AG08396 (cell line): ENCODE measurements at places on chromosomes 4 and X.

DNA sequence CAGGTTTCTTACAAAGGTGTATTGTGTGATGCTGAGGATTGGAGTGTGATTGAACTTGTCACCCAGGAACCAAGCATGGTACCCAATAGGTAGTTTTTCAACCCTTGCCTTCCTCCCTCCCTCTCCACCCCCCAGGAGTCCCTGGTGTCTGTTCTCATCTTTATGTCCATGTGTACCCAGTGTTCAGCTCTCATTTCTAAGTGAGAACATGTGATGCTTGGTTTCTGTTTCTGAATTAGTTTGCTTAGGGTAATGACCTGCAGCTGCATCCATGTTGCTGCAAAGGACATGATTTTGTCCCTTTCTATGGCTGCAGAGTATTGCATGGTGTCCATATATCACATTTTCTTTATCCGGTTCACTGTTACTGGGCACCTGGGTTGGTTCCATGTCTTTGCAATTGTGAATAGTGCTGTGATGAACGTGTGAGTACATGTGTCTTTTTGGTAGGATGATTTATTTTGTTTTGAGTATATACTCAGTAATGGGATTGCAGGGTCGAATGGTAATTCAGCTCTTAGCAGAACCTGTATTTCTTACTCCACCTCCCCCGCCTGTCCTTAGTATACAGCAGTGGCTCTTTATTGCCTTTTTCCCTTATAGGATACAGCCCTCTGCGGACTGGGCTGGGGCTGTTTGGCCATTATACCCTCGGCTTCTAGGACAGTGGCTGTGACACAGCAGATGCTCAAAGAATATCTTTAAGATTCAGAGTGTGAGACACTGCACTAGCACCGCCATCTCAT lies 145.4 kb downstream of the PTTG2 start:
- no peak for DNase-seq

DNA sequence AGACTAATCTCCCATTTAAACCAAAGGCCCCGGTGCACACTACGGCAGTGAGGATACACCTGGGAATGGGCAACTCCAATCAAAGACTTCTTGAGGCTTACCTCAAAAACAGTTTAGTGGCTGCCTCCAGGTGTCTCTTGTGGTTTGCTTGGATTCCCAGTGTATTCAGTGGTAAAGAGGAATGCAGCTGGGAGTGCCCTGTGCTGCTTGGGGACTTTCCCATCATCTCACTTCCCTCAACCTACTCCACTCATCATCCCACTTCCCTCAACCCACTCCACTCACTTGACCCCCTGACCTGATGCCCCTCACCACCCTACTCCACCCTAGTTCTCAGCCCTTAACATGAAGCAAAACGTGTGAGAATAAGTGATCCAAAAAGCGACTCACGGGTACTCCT lies 177.3 kb upstream of the ETNPPL start:
- DNase-seq = no peak

DNA sequence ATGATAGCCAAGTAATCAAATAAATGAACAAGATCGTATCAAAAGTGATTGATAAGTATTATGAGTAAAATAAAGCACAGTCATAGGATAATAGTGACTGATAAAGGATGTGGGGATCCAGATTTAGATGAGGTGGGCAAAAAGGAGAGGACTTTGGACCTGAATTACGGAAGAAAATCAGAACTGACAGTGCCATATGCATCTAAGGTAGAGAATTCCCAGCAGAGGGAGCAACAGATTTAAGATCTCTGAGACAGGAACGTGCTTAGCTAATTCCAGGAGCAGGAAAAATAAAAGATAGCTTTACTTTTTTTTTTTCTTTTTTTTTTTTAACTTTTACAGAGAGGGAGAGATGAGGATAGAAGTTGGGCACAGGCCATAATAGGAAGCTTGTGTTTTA lies 189.9 kb downstream of the NWD2 start:
- DNase-seq = no peak

DNA sequence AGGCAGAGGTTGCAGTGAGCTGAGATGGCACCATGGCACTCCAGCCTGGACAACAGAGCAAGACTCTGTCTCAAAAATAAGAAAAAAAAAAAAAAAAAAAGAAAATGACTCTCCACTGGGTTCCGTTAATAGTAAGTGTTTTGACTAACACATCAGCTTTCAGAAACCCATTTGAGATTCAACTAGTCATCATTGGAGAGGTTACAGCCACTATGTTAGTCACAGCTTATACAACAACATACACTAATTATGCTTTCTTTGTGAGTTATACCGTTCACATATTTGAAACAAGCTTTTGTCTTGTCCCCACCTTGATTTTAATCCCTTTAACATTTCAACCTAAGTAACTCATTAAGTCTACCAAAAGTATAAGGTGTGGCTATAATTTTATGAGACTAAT lies 48.2 kb downstream of the HADH start:
- DNase-seq = no peak

GRCh38 chr4:175017751-175018150 lies 99.6 kb downstream of the ADAM29 start:
- DNase-seq = no peak

GRCh38 chrX:133639726-133640125 lies 224.4 kb upstream of the GPC4 start:
- no peak for DNase-seq

DNA sequence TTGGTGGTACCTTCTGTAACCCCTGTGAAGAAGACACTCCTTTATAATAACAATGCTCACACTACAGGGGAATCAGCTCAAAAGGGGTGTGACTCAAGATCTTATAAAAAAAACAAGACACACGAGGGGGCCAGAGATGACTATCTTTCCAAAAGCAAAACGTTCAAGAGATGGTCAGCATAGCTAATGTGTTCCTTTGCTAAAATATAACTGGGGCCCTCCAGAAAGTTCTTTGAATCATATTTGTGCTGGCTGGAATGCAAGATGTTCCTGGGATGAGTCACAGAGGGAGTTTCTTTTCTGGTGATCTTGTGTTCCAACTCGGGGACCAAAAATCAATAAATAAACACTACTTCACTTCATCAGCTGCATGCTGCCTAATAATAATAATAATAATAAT lies 46.5 kb downstream of the RAI2 start:
- peak; percentile 22 for DNase-seq

- peak; percentile 69 for DNase-seq
Measured at GRCh38 chr4:183284965-183285364, 35.1 kb downstream of the CLDN22 start.

GRCh38 chr4:184444215-184444952 lies 30.0 kb downstream of the IRF2 start:
- DNase-seq = no peak

- no peak for DNase-seq
Measured at GRCh38 chr4:34043131-34043530, 2201.2 kb downstream of the ARAP2 start.

GRCh38 chr4:108840426-108840975 lies 77.6 kb upstream of the ETNPPL start:
- no peak for DNase-seq

DNA sequence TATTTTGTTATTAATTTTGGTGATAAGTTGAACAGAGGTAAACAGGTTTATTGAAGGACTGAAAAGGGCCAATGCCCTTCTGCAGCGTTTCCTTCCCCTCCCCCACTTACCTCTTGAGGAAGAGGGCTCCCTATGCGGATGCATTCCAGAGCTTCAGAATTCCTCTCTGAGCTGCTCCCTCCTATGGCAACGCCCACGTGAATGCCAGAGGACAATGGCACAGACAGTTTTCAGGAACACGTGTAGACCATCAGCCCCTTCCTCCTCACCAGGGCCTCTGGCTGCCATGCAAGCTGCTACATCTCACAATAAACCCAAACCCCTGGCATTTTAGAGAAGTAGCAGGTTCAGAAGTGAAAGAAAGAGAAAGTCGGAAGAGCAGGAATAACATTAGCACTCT lies 127.9 kb downstream of the CHRDL1 start:
- no peak for DNase-seq

DNA sequence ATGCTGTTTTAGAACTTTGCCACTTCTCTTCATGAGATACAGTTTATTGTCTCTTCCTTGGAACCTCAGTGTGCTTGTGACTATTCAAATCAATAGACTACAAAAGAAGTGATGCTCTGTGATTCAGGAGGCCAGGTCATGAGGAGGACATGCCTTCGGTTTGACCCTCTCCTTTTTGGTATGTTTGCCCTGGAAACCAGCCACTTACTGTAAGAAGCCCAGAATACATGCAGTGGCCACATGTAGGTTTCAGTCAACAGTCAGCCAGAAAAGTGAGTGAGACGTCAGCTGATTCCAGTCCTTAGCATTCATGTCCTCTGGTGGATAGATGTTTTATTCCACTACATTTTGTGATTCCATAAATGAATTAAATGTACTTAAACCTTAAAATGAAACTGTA lies 328.7 kb downstream of the PCDH18 start:
- DNase-seq = peak; percentile 21

- no peak for DNase-seq
Measured at GRCh38 chrX:40877887-40878286, 142.5 kb upstream of the MED14 start.

- DNase-seq = no peak
Measured at GRCh38 chr4:182869697-182870096, 47.5 kb downstream of the DCTD start.

DNA sequence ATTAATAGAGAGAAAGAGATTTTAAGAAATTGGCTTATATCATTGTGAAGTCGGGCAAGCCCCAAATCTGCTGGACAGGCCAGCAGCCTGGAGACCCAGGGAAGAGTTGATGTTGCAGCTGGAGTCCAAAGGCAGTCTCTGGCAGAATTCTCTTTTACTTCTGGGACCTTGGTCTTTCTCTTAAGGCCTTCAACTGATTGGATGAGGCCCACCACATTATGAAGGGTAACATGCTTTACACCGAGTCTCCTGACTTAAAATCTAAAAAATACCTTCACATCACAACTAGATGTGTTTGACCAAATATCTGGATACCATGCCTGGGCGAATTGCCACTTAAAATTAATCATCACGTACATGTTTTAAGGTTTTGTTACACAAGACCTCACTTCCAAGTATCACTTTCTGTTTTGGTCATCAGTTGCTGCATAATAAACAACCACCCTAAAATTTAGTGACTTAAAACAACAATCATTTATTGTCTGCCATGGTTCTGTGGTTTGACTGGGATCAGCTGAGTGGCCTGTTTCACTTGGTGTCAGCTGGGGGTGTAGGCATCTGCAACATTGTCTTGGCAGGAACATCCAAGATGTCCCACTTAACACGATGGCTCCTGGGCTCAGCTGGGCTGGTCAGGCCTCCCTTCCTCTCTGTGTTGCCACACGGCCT lies 3.4 kb downstream of the CD38 start:
- no peak for DNase-seq

DNA sequence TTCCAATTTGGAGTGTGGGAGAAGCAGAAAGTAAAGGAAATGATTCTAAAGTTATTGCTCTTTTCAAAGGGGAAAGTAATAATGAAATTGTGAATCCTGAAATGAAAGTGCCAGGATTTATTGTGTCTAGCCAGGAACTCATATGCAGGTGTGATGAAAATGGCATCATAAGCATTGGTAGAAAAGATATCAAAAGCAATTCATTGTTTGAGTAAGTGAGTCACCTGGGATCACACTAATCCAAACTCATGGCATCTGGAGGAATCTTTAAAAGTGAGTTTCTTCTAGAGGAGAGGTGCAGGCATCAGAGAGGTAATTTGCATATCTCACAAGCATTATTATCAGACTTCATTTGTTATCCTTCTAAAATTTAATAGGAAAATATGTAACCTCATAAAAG lies 84.7 kb downstream of the LARP7 start:
- DNase-seq = no peak

GRCh38 chr4:138035781-138036258 lies 206.3 kb downstream of the SLC7A11 start:
- DNase-seq = peak; percentile 65

DNA sequence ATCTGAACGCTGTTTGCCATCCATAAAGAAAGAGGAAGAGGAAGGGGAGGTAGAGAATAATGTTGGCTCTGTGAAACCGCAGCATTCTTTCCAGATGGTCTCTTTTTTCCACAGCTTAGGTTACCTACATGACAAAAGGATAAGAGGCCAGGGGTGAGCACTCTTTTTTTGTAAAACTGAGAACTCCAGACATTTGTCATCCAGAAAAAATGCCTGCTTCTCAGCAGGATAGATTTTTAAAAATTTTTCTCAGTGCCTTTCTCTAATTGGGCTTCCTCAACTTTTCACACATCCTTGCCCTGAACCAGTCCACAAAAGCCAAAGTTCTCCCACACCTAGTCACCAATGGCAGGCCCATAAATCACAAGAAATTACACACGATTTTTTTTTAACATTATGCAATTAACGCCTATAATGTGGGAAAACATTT lies 158.1 kb upstream of the TENM3 start:
- DNase-seq = no peak

DNA sequence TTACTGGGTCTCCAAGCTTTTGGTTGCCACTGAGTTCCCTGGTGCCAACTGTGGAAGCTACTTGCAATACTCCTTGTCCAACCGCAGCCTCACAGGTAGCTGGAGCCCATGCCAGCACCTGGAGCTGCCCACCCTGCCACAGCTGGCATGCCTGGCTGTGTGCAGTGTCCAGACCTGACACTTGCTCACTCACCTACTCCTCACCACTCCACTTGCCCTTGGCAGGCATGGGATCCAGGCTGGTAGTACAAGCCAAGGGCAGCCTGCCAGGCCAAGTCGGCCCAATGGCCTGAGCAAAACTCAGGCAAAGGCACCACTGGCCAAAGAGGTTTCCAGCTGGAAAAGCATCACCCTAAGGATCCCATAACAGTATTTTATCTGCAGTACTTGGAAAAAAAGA lies 246.3 kb downstream of the PDGFC start:
- DNase-seq = no peak

DNA sequence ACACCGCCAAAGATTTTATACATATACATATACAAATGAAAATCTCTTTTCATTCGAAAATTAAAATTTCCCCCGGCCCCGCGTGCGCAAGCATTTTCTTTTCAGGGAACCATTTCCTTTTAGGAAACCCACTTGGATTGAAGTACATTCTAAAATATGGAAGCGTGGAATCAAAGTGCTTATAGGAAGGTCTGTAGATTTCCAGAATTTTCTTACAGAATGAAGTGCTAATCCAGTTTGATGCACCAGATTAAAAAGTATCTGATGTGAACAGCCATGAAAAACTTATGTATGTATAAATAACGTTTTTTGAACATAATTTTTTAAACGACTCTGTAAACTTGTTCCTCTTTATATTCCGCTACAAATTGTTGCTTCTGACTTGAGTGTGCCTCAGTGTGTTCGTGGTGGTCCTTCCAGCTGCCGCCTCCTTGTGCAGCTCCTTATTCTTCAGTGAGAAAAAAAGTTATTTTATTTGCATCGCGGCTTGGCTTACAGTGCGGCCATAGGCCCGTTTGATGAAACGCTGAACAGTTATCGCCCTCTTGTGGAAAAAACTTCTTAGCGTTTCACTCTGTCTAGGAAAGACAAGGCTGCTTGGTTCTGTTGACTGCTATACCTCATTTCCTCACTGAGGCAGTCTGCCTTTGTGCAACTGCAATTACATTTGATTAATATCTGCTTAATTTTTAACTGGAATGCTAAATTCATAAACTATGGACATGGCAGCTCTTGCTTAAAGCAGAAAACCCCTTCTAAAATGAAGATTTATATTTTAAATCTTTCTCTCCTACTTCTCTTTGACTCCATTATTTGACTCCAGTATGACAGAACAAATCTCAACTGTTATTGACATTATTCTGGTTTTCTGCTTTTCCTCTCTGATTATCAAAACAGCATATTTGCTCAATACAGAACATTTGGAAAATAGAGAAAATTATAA lies 4.7 kb upstream of the NKX6-1 start:
- peak; percentile 77 for DNase-seq

GRCh38 chrX:10903523-10903922 lies 207.6 kb upstream of the HCCS start:
- no peak for DNase-seq
